ENCODE measurements at places on chromosomes 1 and 21.

DNA sequence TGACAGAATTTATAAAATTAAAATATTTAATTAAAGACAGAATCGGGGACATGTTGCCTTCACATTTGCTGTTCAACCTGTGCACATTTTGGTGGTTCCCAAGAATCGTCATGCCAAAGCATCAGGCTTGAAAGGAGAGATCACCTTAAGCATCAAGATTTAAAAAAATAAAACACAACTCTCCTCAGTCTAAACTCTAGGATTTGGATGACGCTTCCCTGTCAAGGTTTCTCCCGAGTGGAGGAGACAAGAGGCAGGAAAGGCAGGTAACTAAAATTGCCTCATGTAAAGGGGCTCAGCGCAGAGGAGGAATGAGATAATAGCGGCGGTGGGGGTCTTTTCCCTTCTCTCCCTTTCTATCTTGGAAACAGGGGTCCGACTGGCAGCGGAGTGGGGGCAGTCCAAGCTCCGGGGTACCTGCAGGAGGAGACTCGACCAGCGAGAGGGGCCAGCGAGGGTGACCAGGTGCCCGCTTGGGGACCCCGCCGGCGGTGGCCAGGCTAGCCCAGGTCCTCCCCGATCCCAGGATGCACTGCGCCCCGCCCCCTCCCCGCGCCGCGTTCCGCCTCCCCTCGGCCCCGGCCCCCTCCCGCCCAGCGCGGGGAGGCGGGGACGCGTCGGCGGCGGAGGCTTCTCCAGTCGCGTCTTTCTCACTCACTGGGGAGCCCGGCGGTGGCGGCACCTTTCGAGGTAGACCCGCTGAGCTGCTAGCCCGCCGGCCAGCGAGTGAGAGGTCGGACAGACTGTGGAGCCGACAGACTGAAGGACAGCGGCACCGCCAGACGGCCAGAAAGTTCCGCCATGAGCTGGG is at the start of gene FNBP1L:
TSS of gene FNBP1L (plus strand) at position 638 of the 811 bp plus-strand sequence. CDS start at position 802, 164 bp downstream.
- peak; percentile 40 for DNase-seq

- DNase-seq: no peak
Observed at GRCh38 chr1:106957795-106958194, 98.7 kb upstream of the PRMT6 start.

DNA sequence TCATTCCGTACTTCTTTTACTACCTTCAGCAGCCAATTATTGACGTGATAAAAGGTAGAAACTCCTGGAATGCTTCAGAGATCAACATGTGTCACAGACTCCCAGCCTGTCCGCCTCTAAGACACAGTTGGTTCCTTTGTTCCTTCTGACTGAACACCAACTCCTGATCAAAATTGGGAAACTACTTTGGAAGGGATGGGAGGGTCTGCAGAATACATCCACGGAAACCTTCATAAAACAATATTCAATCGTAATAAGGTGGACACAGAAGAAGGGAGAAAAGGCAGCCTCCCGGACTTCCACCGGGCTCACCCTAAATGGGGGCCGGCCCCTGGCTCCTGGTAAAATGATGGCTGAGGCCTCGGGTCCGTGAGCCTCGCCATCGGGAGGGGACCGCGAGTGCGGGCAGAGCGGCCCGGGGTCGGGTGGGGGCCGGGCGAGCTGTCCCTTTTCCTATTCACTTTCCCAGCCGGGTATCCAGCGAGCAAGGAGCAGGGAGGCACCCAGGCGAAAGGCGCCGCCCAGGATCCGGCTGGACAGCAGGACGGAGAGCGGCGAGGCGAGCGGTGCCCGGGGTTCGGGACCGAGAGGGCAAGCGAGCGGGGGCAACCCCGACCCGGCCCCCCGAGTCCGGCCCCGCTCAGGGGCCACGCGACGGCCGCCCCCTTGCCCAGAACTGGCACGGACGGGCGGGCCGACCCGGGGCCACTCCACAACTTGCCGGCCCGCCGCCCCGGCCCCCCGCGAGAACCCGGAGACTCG is 805 bp downstream of the NRIP1 start:
- DNase-seq: peak; percentile 69

DNA sequence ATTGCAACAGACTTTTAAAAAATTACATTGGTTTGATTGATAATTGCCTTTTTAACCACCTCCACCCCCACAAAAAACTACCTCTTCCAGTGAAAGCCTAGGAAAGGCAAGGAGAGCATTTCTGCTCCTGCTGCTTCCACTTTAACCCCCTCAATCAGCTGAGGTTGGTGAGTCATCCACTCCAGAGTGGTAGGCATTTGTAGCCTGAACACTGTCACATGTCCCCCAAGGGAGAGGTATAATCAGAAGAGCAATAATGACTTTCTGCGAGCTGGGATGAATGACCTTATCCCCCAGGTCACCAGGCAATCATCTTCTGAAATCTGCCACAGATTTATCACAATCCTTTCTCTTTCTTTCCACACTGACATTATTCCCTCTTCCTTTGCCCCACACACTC is 126.6 kb upstream of the CAMK1G start:
- no peak for DNase-seq

DNA sequence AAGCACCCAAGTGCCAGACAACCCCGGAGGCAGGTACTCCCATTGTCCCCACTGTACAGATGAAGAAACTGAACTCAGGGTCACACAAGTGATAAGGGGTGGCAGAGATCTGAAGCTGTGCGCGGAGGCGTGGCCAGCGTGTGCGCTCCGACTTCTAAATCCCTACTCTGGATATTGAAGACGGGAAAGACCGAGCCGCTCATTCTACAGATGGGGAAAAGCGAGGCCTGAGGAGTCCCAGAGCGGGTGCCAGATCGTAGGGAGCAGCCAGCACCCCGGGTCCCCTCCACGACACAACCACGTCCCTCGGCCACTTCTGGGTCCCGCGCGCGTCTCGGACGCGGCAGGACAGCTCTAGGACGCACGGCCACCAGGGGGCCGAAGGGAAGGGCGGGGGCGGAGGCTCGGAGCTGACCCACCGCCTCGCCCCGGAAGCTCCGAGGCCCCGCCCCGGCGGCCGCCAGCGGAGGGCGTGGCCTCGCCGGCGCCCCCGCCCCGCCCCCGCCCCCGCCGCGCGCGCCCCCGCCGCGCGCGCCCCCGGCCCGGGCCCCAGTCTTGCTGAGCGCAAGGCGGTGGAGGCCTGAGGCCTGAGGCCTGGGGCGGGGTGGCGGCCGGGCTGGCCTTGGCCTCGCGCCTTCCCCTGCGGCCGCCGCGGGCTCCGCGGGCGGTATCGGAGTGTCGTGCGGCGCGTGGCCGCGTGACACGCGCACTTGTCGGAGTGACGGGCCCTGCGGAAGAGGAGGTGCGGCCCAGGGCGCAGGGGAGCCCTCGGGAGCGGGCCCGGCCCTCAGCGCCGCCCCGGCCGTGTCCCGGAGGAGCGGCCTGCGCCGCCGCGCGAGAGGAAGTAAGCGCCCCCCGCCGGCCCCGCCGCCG is at the start of gene H6PD:
TSS of gene H6PD (plus strand) at position 552 of the 873 bp plus-strand sequence. CDS start 10,161 bp downstream, outside the sequence.
- peak; percentile 98 for DNase-seq

GRCh38 chr1:65846866-65847265 is 54.2 kb downstream of the PDE4B start:
- no peak for DNase-seq

DNA sequence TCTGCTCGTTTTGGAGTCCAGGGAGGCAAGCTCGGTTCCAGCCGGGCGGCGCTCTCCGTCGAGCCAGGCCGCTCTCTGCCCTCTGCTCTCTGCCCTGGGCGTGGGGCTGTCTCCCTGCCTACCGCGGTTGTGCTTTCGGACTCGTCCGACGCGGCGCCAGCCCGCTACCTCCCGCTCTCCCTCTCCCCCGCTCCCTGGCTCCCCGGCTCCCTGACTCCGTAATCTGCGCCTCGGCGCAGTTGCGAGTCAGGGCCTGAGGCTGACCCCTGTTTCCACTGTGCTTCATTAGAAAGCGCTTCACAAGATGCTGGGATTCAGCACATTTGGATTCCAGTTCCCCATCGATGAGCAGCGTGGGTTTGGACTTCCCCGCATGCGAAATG is 2.2 kb downstream of the SOX13 start:
- DNase-seq: no peak

DNA sequence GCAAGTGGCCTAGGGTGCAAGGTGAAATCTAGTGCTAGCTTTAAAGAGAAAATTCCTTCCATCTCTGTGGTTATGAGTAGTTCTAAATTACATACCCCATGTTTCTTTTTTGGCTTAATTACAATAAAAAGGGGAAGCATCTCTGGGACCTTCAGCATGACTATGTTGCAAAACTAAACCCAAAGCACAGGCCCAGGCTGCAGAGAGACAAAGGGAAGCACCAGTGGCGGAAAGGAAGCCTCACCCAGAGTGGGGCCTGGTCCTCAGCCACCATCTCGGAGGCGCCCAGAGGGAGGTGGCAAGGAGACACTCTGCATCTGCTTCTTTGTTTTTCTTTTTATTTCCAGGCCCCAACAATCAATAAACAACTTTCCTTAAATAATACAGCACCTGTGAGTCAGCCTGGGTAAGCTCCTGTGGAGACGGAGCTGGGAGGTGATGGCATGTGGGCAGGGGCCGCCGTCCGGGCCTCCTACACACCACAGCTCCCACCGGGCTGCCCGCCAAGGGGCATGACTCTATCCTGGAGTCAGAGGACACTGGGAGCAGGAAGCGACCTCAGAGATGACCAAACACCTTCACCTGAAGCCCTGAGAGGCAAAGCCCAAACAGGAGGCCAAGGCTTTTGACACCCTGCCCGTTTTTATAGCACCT is 21.7 kb downstream of the ITPKB start:
- DNase-seq: no peak

DNA sequence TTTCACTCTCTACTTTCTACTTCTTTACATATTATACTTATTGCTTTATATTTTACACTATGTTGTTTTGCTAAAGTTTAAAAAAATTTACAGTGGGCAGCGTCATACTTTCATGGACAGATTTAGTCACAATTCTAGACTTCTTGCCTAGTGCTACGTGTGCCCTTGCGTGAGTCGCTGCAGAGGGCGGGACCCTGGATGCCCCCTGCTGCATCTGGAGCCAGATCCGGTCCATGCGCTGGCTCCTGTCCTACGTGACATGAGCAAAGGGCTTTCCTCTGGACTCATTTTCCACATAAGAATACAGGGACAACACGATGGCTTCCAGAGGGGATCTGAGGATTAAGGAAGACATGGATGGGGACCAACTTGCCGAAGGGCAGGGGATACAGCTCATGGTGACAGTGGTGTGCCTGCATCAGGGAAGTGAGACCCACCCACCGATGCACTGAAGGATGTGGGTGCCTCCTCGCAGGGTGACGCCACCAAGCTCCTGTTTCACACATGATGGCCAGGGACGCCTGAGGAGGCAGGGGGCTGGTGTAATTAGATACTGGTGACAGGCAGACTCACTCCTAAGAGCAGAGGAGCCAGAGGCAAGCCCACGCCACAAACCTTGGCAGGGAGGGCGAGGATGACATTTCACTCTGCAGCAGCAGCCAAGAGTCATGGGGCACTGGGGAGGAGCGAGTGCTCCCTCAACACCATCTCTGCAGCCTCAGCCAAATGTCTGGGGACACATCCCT is 86.6 kb downstream of the DMRTB1 start:
- no peak for DNase-seq

DNA sequence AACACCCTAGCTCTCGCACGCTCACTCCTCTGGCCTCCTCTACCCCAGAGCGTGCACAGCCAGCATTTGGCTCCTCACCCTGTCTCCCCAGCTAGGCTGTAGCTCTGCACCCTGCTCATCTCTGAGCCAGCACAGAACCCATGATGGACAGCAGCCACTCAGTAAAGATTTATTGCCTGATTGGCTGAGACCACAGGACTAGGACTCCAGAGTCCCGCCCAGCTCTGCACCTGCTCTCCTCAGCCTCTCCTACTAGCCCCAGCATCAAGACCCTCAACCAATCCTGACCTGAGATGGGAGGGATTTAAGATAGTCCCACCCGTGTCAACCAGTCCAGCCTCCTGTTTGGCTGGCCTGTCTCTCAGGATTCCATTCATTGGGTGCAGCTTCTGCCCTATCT is 9.3 kb downstream of the C1QB start:
- DNase-seq: no peak

DNA sequence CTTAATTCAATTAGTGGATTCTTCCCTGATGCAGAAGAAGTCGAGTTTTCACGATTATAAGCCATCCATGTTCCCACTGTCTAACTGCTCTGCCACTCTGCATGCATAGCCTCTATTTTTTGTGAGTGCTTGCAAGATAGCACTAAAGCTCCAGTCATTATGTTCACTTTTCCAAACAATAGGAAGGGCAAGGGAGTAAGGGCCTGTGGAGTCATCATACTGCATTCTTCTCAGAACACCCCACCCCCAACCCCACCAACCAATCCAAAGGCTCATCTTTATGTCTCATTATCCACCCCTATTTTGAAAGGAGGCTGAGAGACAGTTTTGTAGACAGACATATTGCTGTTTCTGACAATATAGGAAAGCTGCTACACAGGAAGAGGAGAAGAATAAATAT is 471.7 kb upstream of the ADGRL2 start:
- no peak for DNase-seq

- DNase-seq: peak; percentile 62
Observed at GRCh38 chr1:53327182-53327913, 522 bp downstream of the LRP8 start.

GRCh38 chr1:186530109-186530508 is 69.2 kb upstream of the PDC start:
- DNase-seq: no peak

DNA sequence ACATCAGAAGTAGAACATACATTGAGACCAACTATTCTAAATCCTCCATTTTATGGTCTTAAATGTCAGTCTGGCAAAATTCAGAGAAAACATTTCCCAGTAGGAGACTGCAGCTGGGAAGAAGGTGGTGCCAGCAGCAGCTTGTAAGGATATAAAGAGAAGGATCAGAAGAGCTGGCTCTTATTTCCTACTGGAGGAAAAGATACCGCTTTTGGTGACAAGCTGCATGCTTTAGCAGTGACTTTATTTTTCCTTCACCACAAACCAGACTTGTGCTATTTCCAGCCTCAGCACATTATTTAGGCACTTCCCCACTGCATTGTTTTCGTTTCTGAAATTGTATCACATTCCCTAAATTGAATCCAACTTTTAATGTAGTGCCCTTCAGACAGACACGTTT is 28.4 kb downstream of the RNF11 start:
- DNase-seq: peak; percentile 82
